NCI-H524 treated with DMSO at 0.1 percent for 48 hours (cell line): ENCODE measurements at places on chromosomes 2 and 18.

DNA sequence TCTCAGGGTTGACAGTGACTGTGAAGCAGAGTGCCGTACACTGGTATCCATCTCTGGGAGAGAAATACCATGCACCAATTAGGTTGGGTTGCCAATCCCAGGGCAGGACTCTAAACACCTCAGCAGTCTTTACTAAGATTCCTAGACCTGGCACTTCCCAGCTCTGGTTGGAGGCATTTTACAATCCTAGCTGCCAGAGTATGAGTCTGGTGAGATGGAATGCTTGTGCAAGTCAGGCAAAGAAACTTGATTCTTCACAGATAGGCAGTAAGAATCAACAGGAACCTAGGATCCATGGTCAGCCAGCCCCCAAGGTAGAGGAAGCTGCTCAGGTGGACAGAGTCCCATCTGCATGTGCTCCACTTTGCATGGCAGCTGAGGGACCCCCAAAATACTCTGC lies 6.0 kb upstream of the UGT1A5 start:
- DNase-seq = no peak

DNA sequence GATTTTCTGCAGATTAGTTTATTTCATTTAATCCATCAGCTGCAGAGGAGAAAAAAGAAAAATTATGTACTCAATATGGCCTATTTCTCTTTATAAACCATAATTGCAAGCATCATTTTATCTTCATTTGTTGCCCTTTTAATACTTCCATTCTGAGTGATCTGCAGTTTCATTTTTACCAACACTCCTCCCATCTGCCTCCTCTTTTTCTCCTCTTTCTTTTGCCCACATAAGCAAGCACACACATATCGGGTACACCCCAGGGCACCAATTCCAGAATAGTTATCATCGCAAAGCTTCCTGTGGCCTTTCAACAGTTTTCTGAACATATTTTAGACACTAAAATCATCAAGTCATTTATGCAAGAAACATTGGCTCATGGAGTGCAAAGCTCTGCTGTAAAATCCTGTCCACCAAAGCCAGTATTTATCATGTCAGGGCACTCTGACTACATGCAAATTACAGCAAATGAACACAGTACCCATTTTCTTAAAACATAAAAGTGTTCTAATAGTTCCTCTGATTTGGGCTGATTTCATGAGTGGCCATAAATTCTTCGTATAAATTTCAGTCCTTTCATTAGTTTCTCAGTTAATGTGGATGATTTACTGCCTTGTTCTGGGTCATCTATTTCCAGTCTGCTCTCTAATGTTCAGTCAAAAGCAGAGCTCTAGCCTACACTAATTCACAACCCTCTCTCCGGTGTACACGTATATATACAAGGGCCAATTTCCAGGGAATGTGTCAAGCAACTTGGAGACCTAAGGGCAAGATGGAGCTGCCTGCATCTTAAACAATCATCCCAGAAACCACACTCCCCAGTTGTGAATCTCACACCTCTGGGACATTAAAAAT lies 281.3 kb downstream of the STK39 start:
- DNase-seq = no peak

DNA sequence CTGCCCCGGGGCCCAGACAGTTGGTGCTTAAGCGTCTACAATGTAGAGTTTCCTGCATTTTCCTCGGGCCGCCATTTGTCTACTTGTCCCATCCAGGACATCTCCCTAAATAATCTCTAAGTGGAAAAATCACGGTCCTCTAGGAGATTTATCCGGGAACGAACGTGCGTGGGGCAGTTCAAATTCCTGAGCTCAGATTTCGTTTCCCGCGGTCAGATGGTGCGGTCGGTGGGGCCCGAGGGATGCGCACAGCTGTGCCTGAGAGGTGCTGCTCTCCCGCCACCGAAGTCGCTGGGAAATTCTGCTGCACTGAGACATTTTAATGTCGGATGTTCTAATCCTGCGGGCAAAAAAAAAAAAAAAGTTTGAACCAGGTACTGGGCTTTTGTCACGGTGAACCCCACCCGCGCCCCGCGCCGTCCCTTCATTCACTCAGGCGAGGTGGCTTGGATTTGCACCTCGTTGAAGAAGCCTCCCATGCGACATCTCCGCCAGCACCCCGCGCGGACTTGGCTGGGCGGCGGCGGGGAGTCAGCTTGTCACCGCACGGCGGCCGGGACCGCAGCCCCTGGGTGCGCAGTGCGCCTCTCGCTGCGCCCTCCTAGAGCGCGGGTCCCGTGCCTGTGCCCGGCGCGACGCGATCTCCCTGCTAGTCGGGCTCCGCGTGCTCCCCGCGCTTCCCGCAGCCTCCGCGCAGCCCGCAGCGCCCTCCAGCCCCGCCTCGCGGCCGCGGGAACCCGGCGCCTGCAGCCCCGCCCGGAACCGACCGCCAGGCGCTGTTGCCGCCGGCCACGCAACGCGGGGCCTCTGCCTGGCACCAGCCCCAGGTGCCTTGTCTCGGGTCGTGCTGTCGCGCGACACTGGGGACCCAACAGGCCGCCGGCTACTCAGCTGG lies 191.9 kb upstream of the TCF4 start:
- DNase-seq = no peak

DNA sequence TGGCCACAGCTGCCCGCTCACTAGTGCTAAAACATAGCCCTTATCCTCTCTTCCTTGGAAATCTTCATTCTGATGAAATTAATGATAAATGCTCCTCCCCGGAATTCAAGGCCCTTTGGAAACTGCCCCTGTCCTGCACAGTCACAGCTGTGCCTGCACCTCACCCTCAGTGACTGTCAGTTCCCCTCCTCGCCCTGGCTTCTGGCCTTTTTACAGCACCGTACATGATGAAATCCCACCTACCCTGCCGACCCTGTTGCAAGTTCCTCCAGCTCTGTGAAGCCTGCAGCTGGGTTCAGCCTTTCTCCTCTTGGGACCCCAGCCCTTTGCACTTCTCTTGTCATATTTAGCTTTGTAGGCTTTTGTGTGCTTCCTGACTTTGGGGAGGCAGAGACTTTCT lies 48.4 kb downstream of the DCDC2C start:
- no peak for DNase-seq

- DNase-seq = no peak
Observed at GRCh38 chr2:7607441-7608173, 690.4 kb downstream of the RNF144A start.

DNA sequence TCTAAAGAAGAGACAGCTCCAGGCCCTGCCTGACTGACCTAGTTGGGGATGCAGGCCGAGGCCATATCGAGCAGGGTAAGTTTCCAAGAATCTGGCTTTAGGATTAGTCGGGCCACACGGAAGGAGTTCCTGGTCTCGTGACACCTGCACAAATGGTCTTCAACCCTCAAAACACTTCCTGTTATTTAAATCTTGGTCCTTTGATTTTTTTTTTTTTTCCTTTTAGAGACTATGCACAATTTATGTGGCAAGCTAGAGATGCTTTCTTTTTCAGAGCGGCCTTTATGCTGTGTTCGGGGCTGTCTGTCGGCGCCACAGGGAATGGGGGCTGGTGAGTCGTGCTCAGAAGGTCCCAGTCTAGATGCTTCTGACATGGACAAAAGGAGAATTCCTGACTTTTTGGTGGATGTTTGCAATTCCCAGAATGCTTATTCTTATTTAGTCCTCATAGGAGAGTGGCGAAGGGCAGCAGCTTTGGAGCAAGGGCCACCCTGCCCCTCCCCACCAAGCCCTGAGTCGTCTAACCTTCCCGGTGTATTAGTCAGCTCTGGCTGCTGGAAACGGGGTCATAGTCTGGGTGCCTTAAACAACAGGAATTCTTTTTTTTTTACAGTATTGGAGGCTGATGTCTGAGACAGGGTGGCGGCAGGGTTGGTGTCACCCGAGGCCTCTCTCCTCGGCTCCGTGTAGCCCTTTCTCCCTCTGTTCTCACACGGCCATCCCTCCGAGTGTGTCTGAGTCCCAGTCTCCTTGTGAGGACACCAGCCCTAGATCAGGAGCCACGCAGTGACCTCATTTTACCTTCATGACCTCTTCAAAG lies 27.4 kb downstream of the HPCAL1 start:
- no peak for DNase-seq

DNA sequence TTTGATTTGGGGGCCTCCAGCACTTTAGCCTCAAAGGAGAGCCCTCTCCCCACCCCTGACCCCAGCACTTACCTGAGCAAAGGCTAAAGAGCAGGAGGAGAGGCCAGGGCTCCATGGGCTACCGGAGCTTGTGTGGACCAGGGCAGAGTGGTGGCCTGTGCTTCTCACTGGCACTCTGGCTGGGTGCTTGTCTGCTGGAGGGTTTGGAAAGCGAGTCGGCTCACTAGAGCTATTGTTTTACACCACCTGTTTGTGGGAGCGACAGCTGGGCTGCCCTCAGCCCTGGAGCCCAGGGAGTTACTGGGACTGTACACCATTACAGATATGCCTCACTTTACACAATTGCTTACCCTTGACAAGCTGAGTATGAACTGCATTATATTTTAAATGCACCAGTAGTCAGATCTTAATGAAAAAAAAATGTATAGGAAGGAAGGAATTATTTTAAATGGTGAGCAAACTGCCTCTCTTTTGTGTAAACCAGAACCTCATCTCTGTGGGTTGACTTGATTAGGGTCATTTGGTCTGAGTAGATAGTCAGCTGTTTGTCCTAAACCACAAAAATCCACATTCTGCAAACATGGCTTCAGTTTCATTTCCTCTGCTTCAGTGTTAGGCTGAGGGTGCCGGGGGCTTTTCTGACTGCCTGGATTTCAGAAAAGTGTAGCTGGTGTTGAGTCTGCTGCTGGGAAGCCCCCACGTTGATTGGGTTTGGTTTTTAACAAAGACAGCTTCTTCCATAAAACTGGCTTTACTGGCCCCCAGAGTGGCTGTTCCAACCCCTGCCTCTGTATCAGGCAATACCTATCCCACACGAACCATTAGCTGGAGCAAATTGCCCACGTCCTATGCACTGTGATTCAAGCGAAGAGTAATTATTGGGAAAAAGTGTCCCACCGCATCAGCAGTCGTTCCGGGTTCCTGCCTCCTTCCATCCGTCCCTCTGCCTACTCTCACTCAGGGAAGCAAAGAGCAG lies at the start of gene CHRNA1:
Gene CHRNA1, minus strand, starts transcription at position 193 of the 976 bp plus-strand sequence. Its CDS starts 78 bp downstream, at position 115.
- DNase-seq = peak; percentile 58

GRCh38 chr18:37042381-37042780 lies 213.5 kb downstream of the KIAA1328 start:
- no peak for DNase-seq

DNA sequence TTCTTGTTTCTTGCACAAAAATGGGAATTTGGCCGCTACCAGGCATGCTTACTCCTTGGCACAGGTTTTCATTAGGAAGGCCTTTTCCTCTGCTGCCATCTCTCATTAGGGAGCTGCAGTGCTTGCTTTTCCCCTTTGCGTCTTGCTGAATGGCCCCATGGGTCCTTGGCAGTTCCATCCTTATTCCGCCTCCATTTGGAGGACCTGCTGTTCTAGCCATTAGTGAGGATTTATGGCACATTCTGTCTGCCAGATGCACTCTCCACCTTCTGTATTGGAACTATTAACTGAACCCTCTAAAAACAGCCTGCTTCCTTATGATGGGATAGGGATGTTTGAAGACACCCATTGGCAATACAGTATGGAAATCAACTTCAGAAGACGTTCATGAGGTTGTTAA lies 103.5 kb upstream of the NOSTRIN start:
- peak; percentile 90 for DNase-seq

GRCh38 chr2:127185705-127186104 lies 34.4 kb downstream of the CYP27C1 start:
- DNase-seq = no peak

- no peak for DNase-seq
Observed at GRCh38 chr18:80249217-80250093, 2.1 kb upstream of the PARD6G start.

GRCh38 chr2:84290537-84290936 lies 168.5 kb downstream of the SUCLG1 start:
- no peak for DNase-seq

GRCh38 chr2:133265432-133265949 lies 302.8 kb downstream of the NCKAP5 start:
- DNase-seq = peak; percentile 63

DNA sequence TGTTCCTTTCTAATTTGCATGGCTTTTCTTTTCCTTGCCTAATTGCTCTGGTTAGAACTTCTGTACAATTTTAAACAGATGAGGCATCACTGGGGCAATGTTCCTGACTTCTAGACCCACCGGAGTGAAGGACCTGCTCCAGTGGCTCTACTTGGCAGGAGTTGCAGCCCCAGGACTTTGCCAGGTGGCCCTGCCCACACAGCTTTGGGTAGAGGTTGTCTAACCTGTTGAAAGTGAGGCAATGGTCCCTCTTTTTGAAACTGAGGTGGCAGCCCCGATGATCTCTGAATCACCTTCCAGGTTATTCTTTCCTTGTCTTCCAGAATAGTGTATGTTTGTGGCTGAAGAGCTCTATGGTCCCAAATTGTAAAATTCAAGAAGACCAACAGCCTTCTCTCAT lies 29.9 kb upstream of the ZNF512 start:
- no peak for DNase-seq

DNA sequence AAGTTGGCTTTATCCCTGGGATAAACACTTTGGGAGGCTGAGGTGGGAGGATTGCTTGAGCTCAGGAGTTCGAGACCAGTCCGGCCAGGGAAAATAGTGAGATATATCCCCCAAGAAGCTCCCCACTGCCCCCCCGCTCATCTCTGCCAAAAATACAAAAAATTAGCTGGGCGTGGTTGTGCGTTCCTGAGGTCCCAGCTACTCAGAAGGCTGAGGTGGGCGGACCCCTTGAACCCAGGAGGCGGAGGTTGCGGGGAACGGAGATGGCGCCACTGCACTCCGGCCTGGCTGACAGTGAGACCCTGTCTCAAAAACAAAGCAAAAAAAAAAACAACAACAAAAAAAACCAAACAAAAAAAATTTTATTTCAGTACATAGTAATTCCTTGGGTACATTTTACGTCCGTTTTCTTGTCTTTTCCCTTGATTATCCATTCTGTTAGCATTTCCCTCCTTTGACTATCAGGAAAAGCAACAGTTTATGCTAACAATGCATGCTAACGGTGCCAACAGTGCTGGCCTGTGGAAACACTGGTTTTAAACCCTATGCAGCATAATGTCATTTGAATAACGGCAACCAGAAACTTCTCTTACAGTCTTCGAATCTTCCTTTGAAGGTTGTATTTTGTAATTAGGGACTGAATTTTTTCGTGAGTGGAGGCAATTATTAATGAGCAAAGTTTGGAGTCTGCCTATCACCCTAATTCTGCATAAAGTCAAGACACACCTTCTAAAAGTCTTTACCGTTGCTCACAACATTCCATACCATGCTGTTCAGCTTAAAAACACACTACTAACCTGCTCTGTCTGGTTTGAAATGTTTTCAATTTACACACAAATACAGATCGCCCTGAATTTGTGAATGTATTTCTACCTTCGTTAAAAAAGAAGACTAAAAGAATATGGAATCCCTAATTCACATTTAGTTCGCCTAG lies 721 bp upstream of the MIB1 start:
- DNase-seq = no peak
